GM12878 (cell line): ENCODE measurements at places on chromosomes 2 and 18.

- no peak for DNase-seq
These were observed 67.1 kb downstream of the RHOB start for GRCh38 chr2:20513946-20514345.

GRCh38 chr2:203694191-203694590 is 12.2 kb upstream of the CD28 start:
- DNase-seq, result no peak

DNA sequence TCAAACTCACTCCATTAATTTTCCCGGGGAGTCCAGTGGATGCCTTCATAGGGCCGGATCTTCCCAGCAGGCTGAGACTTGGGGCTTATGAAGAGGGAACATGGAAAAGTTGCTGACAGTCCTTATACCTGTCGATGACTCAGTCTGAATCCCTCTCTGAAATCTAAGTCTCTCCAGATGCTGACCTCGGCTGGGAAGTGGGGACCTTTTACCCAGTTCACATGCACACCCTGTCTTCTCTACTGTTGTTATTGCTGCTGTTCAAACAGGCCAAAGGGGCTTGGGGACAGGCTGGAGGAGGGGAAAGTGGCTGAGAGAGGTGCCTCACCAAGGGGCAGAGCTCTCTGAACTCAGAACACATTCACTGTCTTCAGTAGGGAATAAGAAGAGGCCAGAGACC is 4.1 kb upstream of the TNP1 start:
- DNase-seq, result no peak

DNA sequence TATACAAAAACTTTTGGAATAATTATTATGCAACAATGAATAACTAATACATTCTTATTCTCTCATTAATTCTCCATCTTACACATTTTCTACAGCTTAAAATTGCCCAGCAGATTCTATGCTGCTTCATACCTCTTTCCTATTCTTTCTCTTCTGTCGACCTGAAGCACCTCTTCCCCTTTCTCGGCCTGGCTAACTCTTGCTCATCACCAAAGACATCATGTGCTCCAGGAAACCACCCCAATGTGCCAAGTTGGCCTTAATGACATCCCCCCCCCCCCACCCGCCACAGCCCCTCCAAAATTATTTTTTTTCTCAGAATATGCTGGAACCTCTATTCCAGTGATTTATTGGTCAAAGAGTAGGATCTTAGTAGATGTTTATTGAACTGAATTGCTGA is 43.6 kb downstream of the ZNF521 start:
- no peak for DNase-seq

- DNase-seq, result no peak
These were observed 102.1 kb upstream of the CDCA7 start for GRCh38 chr2:173252581-173252980.

DNA sequence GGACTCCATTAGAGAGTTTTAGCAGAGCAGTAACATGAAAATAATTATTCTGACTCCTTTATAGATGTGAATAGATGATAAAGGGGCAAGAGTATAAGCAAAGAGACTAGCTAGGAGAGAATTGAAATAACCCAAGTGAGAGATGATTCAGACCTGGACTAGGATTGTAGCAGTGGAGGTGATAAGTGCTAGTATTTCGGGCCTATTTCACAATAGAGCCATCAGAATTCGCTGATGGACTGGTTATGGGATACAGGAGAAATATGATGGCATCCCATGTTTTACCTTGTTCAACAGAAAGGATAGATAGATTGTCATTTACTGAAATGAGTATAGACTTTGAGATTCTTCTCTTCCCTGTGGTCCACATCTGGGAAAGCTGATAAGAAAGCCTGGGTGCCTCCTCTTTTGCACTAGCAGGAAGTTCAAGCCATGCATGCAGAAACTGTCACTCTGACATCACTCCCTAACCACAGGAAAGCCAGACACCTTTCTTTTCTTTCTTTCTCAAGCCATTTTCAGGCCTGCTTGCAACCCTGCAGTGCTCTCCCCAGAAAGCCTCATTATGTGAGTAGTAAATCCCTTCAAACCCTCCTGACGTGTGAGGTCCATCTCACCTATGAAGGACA is 25.3 kb downstream of the DYNAP start:
- DNase-seq, result no peak

DNA sequence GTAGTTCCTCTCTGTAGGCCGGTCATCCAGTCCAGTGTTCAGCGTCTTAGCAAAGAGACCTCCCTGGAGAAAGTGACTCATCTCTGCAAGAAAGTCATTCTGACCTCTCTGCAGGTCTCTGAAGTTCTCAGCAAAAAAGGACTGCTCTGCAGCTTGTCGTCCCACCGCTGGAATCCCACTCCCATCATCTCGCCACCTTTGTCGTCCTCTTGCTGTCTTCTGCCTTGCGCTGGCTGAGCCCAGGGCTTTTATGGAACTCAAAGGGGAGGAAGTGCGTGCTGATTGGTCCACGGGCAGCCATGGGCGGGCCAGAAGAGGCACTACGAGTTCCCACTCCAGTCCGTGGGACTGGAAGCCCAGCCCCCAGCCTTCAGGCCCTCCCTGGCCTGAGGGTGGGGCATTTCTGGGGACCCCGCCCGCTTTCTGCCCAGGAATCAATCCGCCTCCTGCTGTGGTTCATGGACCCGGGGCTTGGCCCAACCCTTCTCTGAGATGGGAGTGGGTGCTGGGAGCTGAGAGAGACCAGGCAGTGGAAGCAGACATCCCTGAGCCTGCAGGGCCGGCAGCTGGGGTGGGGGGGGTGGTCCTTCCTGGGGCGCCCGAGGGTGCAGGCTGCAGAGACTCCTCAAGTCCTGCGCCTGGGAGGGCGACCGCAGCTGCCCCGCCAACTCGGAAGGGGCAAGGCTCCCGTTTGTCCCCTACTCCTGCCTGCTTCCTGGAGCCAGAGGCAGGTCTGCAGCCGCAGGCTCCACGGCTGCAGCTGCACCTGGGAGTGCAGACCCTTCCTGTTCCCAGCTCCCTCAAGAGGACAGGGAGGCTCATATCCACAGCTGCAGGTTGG is 660.7 kb upstream of the RAB6C start:
- no peak for DNase-seq

- DNase-seq, result no peak
These were observed 70.6 kb downstream of the B3GNT2 start for GRCh38 chr2:62266433-62267038.

DNA sequence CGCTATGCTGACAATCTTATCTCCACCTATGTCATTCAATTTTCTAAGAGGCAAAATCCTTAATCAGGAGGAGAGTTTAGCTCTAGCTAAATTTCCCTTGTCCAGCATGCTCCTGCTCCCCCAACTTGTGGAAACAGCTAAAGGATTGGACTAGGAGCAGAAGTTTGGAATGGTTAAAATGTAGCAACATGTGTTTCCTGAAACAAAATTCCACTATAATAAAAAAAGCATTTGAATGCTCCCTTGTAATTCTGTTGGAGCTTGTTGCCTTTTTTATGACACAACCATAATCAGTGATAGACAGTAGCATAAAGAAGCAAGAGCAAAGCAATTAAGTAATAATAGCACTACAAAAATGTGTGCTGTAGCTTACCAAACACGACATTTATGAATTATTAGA is 6.9 kb downstream of the ACTR3 start:
- no peak for DNase-seq

DNA sequence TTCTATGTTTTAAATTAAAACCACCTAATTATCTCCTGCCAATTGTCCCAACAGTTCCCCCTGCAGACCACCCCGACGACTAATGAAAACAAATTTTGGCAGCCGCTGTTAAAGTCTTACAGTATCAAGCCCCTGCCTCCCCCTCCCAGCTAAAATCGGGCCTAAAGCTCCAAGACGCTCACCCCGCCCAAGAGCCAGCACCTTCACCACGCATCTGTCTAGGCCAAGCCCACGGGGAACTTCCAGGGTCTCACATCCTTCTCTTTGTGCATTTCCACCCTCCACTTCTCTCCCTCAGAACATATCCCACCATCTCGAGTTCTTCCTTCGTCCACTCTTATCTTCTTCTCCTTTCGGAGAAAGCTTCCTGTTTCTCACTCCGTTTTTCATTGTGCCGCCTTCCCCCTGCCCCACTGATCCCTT is 445 bp downstream of the PRPF40A start:
- DNase-seq, result no peak

DNA sequence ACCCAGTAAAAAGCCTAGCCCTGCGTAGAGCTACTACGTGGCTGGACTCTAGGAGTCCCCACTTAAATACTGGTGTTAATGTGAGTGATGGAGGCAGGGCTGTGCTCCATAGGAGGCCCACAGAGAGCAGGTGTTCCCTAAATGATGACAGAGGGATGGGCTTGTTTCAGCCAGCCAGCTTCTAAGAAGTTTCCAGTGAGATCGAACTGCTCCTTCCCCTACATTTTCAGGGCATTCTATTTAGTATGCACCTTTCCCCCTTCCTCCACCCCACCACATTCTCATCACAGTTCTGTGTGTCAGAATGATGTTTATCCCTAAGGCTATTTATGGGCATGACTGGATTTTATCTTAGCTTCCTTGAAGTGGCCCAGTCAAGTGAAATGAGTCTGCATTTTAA is 213.0 kb downstream of the TRIB2 start:
- no peak for DNase-seq

DNA sequence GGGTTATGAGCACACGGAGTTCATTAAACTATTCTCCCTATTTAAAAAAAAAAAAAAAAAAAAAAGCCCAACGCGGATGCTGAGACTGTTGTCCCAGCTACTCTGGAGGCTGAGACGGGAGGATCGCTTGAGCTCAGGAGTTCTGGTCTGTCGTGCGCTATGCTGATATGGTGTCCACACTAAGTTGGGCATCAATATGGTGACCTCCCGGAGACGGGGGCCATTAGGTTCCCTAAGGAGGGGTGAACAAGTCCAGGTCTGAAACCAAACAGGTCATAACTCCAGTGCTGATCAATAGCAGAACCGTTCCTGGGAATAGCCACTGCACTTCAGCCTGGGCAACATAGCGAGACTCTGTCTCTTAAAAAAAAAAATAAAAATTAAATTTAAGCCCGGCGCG is 12.9 kb upstream of the ANKRD53 start:
- no peak for DNase-seq

DNA sequence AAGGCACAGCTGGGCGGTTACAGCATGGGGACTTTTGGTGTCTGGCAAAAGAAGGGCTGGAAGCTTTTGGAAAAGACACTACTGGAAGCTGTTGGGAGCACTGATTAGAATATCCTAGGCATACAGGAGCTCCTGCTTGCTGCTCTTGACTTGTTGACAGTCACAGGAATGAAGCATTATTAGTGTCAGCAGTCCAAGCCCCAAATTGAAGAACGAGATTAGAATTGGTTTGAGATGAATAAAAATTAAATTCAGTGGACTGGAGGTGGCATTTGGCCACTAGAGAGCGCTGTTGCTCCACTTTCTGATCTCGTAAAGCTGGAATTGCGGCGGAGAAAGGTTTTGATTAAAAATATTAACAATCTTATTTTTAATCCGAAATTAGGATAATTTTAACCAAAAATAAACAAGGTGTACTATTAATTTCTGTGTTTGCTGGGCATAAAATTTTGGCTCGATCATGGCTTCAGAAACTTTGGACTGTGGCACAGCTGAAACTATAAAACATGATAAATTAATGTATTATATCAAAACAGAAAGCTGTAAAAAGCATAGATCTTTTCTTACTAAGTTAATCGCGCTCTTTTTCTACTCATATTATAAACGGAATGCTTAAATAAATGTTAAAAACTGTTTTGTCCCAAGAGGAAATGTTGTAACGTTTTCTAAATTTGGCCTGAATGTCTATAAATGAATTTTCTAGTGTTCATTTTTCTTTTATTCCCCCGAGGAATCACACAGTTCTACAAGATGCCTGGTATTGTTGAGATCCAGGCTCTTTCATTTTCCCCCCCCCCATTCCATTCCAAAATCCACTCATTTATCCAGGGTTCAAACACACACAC is 2.4 kb upstream of the HOXD8 start:
- no peak for DNase-seq

DNA sequence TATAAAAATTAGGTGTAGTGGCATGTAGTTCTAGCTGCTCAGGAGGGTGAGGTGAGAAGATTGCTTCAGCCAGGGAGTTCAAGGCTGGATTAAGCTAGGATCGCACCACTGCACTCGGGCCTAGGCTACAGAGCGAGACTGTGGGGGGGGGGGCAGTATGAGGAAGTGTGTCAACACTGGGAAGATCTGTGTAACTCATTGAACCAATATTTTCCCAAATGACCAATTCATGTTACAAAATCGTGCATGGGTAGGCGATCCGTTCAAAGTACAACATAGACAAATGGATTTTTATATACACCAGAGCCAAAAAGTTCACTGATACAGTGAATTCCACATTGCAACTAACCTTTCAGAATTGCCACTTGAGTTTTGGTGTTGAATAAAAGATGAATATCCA is 8.1 kb downstream of the SMAD4 start:
- DNase-seq, result no peak

- DNase-seq, result no peak
These were observed 13.6 kb downstream of the ABI2 start for GRCh38 chr2:203341741-203342310.

DNA sequence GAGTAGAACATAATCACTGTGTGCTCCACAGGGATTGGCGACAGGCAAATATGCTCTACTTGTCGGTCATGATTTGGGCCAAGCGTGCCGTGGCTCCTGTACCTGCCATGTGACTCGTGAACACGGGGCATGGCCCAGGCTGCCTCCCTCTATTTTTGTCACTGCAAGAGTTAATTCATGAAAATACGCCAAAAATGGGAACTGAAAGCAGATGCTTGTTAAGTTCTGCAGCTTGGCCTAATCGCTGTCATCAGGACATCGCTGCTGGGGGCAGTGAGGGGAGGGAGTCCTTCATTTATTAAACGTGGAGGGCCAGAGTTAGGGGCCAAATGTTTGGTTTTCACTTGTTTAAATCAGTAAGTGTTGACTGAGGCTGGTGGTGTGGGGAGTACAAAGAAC is 177.8 kb downstream of the BCL2 start:
- peak; percentile 85 for DNase-seq

DNA sequence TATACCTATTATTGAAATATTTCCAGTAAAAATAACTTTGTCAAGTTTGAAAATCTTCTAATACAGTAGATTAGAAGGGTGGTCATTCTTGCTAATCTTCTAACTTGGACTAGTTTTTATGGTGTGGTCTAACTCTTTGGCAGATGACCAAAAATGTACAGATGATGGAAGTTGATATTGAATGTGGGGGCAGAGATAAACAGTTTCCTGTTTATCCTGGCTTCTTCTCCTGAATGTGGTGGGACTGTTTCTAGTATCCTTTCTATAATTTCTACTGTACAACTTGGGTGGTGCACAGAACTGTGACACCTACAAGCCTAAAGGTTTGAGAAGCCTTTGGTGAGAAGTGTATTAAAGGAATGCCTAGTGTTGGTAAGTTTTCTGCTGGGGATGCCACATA is 178.7 kb downstream of the PDE11A start:
- no peak for DNase-seq

DNA sequence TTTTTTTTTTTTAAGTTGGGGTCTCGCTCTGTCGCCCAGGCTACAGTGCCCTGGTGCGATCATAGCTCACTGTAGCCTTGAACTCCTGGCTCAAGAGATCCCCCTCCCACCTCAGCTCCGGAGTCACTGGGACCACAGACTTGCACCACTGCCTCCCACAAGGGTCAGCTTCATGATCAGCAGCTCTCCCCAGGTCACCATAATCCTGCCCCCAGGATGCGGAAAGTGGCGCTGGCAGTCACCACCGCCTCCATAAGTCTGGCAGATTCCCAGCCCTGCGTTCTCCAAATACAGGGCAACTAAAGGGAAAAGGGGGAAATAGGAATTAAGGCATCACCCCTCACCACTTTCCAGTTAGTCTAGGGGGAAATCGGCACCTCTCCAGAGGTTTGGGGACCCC is 5.2 kb upstream of the ARID5A start:
- no peak for DNase-seq
